ENCODE measurements at places on chromosomes 7 and 10. TPM values are rescaled to one million over a fixed set of nuclear protein-coding genes. Genes with fewer than 3 reads are reported as not detected.

DNA sequence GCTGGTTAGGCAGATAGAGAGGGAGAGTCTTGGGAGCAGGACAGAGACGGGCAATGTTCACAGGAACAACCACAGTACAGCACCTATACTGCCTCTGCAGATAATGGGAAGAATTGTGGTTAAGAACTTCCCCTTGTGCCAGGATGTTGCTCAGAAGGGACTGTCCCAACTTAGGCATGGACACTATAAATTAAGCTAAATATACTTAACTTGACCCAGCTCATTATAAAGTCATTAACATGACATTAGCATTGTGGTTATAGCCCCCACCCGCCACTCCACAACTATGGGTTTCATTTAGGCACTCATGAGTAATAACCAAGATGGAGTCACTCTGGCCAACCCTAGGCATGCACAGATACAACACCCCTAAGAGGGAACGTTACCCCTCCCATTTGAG, 310.9 kb upstream of the NRG3 start:
- no peak for DNase-seq

GRCh38 chr10:79020605-79021004, 48.2 kb upstream of the ZMIZ1 start:
- no peak for DNase-seq

Gene ZNF107
- 0.91 TPM for total RNA-seq

DNA sequence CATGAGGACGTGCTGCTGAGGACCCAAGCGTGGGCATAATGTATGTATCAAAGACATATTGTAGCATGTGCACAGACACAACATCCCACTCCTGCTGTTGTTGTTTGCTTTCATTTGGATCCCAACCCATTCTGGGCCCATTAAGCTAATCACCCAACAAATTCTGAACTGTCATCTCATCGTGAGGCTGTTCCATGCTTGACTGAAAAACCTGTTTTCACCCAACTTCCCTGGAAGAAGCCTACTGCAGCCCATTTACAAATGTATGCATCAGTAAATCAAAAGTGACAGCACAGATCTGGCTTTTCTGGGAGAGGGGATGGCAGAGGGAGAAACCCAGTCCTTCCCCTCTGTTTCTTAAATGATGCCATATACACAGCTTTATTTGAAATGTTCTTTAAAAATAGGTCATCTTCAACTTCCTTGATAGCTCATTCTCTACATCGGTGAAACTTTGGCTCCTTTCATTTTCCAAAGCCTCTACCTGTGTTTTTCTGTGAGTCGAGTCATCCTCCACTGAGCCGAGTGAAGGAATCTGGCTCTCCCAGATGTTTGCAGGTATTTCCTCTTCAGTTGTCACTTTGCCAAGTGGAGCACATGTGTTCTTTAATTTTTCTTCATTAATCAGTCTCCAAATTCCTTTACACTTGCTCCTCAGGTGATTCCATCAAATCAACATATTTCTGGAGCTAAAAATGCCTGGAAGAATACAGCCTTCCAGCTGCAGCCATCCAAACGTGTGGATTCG, 151.8 kb downstream of the CHN2 start:
- no peak for DNase-seq

- no peak for DNase-seq
These were observed 19.8 kb upstream of the SLC29A3 start for GRCh38 chr10:71299071-71299785.

Gene CALHM1
- not detected for total RNA-seq

Gene WDFY4
- 1.2 TPM for total RNA-seq

Gene CPA2
- total RNA-seq, result not detected

Gene SLC18A2
- 0.06 TPM for total RNA-seq

DNA sequence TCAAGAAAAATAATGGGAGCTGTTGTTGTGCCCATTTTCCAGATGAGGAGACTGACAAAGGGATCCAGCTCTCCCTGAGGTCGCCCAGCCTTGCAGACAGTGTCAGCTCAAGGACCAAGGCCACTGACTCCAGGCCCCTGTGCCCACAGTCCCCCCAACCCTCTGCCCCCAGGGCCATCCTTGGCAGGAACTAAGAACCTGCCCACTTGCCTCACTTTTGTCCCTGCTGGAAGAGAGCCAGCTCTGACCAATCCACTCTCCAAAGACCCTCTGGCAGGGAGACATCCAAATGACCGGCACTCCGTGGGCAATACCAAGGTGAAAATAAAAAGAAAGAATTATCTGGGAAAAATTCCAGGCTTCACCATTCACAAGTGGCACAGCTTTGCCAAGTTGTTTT, 101.3 kb downstream of the TCERG1L start:
- DNase-seq, result peak; percentile 14

DNA sequence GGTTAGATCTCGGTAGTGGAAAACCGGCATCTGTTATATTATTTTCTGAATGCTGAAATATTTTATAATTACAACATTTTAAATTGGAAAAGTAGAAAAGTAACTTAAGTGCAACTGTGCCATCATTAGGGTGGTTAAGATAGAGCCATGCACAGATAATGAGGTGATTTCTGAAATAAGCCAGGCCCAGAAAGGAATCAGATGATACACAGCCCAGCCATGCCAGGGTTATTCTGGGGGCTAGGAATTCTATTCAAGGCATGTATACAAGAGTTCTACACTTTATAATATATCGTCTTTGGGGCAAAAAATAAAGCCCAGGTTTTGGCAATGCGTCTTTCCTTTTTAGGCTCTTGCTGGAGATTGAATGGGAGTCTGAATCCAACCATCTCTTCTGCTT, 128.7 kb downstream of the ITGB8 start:
- no peak for DNase-seq

- no peak for DNase-seq
These were observed 5.6 kb downstream of the AVL9 start for GRCh38 chr7:32500922-32501341.

Gene MYL10
- not detected for total RNA-seq

DNA sequence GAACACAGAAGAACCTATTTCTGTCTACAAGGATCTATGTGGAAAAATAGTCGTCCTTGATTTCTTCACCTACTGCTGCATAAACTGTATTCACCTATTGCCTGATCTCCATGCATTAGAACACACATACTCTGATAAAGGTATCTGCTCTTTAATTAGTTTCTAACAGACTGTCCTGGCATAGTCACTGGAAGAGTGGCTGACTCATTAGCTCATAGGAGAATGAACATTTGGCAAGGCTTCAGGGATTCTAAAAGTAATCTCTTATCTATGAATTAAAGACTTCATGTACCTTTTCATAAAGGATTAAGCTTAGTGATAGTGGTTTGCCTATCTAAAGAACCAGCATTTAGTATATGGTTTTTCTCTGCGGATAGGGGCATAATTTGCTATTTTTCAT, 4.1 kb downstream of the NHLRC2 start:
- DNase-seq, result no peak
